Esophagus muscularis mucosa (tissue), 4 donors: ENCODE measurements at places on chromosomes 4 and X. TPM values are rescaled to one million over a fixed set of nuclear protein-coding genes. Genes with fewer than 3 reads are reported as not detected.

CYLC1 gene
- not detected for total RNA-seq

RTL5 gene
- total RNA-seq = 13.0 TPM

MAGED1 gene
- total RNA-seq = 57.9 TPM

HSFX2 gene
- total RNA-seq = not detected

KLB gene
- total RNA-seq = not detected

BEX1 gene
- 7.6 TPM for total RNA-seq

UCP1 gene
- not detected for total RNA-seq

TLL1 gene
- 8.9 TPM for total RNA-seq

GABRQ gene
- total RNA-seq = 0.06 TPM

PDE5A gene
- total RNA-seq = 194 TPM

FATE1 gene
- total RNA-seq = not detected

NKAP gene
- 6.3 TPM for total RNA-seq

C4orf46 gene
- 4.6 TPM for total RNA-seq

RIPPLY1 gene
- not detected for total RNA-seq

CXCL8 gene
- total RNA-seq = not detected

FGFBP2 gene
- total RNA-seq = 5.8 TPM

DNA sequence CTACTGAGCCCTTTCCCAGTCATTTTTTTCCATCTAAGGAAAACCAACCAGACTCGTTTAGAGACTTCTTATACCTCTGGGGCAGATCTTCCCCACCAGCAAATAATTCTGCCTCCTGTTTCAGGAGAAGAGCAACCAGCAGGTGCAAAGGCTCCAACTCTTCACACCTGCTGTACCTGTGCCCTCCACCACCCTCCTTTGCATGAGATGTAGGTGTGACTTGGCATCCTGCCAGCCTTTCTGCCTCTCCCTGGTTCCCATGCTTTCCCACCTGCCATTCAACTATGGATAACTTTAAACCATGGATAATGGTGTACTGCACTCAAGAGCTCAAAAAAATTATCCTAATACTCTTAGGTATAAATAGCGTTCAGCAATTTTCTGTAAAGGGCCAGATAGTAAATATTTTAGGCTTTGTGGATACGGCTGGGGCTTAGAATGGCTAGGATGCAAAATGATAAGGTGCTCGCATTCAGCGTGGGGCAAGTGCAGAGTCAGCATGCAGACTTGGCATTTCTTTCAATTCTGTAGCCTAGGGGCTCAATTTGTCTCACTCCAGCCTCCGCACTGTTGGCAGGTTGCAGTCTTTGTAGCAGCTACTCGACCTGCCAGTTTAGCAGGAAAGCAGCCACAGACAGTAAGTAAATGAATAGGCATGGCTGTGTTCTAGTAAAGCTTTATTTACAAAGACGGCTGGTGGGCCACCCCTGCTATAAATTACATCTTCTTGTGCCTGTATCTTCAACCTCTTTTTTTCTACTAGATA, 79.8 kb downstream of the HCCS start:
- DNase-seq = no peak

- no peak for DNase-seq
Measured at GRCh38 chr4:73735231-73735630, 5.1 kb upstream of the CXCL8 start.

GRCh38 chr4:110268352-110268751, 69.9 kb upstream of the ELOVL6 start:
- DNase-seq = no peak

DNA sequence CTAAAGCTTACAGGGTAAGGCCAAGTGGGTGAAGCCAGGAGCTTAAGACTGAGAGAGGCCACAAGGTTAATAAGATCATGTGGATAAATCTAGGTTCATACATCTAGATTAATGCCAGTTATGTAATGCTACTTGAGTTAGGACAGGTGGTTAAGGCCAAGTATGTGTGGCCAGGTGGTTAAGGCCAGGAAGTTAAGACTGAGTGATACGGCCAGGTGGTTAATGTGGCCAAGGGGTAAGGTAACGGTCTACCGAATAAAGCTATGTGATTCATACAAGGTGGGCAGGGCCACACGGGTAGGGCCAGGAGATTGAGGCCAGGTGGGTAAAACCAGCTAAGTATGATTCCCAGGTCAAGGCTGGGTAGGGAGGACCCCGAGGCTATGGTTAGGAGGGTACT, 223.0 kb downstream of the TACR3 start:
- DNase-seq = no peak

DNA sequence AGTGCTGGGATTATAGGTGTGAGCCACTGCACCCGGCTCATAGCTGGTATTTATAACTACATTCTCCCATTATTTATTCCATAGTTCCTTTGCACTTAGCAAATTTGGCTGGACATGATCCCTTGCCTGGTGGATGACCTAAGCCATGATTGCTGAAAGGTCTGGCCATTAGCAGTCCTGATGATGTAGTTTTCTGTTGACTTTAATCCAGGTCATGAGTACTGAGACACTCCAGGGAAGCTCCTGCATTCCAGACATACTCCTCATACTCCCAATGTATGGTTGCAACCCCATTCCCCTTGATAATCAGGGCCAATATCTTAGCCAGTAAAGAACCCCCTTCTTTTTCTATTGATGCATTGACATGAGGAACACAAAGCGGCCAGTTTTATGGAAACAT, 24.4 kb upstream of the MGST2 start:
- DNase-seq = no peak

DNA sequence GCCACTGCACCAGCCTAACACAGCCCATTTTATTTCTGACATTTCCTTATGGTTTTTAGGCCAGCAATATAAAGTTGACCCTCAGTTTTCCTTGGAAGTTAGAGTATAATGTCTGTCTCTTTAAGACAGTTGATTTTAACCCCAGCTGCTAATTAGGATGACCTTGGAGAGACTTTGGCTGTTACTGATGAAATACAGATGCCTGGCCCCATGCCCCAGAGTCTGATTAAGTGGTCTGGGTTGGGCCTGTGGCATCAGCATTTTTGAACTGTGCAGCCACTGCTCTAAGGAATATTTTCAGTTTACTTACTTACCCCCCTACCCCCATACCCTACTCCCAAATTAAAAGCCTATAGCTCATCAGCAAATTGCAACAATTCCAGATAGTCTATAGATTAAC, 85.8 kb downstream of the DCLK2 start:
- DNase-seq = peak; percentile 12

DNA sequence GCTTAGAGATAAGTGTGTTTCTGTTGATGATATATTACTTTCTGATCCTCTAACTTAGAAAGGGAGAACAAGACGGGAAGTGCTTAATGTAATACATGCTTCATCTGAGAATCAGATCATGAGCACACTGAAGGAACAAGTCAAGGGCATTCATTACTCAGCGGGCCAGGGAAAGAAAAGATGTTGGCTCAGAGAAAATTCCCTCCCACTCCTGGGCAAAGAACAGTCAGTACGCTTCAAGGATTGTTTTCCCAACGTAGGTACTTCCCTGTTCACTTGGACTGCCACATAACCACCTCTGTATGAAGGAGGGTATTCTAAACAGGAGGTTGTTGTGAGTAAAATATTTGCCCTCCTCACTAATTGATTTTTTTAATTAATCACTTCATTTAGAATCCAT, 374.5 kb upstream of the FMR1 start:
- no peak for DNase-seq

GRCh38 chrX:21412029-21412428, 37.8 kb downstream of the CNKSR2 start:
- no peak for DNase-seq

- no peak for DNase-seq
Measured at GRCh38 chr4:186040316-186040715, 28.6 kb upstream of the TLR3 start.

DNA sequence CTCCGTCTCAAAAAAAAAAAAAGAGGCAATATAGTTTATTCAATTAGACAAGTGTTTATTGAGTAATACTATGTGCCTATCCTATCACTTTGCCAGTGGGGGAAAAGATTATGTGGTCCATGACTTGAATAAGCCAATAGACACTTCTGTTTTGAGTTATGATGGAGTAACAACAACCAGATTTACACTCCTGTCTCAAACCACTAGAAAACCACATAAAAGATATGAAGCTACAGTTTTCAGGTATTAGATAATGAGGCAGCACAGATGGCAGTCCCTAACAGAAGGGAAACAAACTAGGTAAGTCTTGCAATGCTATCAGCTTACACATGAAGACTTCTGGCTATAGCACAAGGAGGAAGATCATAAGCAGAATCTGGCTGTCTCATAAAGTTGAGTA, 22.5 kb downstream of the NFXL1 start:
- DNase-seq = no peak

DNA sequence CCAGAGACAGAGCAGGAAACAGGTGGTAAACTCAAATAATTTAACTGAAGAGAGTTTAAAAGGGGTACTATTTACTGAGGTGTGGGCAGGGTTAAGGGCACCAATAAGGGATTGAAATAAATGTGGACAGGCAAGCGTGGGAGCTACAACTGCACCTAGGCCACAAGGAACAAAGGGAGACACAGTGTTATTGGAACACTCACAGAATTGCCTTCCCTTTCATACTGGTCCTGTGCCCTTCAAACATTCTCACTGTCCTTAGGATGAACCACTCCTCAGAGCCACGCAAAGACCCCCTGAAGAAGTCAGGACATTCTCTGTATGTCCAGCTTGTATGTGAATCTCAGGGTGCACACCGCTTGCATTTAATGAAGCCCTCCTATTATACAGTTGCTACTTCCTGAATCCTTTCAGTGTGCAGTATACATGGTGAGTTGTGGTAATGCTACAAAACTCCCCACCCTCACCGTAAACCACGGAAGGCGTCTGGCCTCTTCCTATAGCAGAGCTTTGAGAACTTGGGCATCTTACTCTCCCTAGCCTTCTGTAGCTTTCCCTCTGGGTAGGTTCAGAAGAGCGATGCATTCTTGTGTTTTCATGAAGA, 9.6 kb upstream of the MRPL1 start:
- no peak for DNase-seq

- no peak for DNase-seq
Measured at GRCh38 chrX:11446949-11447348, 153.7 kb downstream of the AMELX start.

- DNase-seq = no peak
Measured at GRCh38 chr4:88320780-88321373, 36.5 kb upstream of the PPM1K start.

DNA sequence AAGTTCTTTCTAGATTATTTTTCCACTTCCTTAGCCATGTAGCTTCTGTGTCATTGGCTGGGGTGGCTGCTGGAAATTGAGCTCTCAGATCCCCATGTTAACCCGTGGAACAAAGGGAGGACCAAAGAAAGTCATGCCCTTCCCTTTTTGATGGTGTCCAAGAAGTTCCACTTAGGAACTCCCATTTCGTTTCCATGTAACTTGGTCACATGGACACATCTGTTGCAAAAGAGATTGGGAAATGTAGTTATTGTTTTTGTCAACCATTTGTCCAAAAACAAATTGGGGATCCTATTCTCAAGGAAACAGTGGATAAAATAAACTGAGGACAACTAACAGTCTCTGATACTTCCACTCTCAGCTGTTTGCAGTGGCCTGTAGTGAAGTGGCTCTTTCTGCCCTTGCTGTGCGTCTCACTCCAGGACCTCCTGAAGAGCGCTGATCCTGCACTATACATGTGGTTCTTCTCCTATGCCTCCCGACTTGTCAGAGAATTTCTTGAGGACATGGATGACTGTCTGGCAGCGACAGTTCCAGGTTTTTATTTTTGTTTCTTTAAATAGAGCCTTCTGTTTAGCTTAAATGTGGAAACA, 125.3 kb upstream of the LNX1 start:
- no peak for DNase-seq

GRCh38 chr4:24690436-24690835, 104.9 kb upstream of the SOD3 start:
- peak; percentile 86 for DNase-seq

- DNase-seq = no peak
Measured at GRCh38 chr4:121706595-121707021, 9.8 kb upstream of the ANXA5 start.

GRCh38 chrX:100083211-100083610, 326.9 kb downstream of the PCDH19 start:
- no peak for DNase-seq

GRCh38 chrX:104712515-104712914, 146.5 kb downstream of the IL1RAPL2 start:
- DNase-seq = no peak

DNA sequence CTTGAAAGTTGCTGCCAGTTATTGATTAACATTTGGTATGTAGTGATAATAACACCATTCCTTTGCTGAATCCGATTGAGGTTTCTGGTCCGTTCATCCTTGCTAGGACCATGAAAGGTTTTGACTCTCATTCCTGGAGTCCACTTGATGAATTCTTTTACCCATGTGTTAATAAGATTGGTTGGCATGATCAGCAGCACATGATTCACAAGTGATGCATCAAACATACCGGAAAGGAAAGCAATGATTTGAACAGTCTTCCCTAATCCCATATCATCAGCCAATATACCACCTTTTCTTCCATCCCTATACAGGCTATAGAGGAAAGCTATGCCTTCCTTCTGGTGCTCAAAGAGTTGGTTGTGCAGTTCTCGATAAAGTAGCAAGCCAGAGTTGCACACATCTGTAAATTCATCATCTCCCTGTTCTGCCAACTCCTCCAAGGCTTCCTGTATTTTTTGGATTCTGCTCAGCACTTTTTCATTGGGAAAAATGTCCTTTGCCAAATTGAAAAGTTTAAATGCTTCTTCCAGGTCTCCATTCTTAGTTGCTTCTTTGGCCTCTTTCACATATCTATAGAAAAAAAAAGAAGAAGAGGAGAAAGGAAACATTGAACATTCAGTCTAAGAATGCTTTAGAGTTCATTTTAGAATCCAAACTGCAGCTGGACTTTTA, 26.7 kb downstream of the PIN4 start:
- no peak for DNase-seq
